SIG-M5 (cell line): ENCODE measurements at places on chromosomes 3 and 15.

DNA sequence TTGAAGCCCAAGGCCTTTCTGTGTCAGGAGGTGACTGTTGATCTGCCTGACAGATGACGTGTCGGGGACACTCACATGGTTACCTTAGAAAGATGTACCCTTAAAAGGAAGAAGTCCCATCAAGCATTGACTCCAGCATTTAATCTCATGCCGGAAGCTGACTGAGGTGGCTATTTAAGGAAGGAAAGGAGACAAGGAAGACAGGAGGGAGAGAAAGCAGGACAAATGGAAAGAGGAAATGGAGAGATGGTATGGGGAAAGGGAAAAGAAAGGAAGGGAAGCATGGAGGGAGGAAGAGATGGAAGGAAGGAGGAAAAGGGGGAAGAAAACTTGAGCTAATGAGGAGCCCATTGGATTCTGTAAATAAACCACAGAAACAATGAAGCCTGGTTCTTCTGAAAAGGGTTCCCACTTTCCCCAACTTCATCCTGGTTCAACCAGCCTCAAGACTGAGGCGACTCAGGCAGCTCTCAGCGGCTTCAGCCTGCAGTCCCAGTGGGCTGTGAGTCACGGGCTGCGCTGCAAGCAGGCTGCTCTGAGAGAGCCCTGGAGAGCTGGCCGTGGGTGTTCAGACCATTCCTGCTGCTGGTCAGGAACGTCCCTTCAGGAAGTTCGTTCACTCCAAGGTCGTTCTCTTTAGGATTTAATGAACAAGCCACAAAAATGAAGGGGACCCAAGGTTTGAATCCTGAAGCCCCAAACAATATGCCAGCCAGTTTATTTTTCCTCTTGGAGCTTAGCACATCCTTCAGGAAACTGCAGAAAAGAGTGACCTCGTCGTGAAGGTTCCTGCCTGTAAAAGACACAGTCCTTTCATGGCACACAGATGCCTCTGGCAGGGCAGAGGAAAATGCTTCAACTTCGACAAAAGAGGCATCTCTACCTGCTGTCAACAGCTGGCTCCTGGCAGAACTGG is 69.6 kb upstream of the THBS1 start:
- no peak for DNase-seq

- DNase-seq, result no peak
Observed at GRCh38 chr3:37107846-37108245, 66.5 kb downstream of the LRRFIP2 start.

DNA sequence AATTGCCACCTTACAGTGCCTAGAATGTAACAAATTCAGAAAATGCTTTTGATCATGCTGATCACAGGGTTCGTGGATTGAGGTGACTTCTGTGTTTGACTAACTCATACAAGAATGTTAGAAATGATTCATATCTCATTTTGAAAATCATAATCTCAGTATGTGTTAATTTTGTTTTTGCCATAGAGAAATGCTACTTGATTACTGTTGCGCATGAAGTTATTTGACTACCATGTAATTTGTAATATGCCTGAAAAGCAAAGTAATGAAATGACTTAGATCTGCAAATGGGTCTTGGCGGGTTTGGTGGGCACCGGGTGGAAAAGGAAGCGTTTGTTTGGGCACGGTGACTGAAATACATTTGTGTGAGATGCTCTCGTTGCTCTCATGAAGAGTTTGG is 173.6 kb upstream of the BHLHE40 start:
- no peak for DNase-seq

DNA sequence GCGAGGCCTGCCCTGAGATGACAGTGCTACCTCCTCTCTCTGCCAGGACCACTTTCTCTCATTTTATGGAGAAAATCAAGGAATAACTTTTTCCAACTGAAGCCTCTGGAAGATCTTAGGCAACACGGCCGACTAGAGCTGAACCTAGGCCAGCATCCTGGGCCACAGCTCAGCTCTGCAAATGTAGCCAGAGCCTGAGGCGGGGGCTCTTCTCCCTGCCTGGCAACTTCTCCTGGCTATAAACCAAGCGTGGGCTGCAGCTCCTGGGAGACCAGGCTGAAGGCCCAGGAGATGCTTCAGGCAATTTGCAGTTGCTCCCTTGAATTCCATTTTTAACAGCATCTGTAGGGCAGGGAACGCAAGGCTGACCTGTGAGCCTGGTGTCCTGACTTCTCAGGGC is 74.9 kb downstream of the CEMIP start:
- DNase-seq, result no peak

DNA sequence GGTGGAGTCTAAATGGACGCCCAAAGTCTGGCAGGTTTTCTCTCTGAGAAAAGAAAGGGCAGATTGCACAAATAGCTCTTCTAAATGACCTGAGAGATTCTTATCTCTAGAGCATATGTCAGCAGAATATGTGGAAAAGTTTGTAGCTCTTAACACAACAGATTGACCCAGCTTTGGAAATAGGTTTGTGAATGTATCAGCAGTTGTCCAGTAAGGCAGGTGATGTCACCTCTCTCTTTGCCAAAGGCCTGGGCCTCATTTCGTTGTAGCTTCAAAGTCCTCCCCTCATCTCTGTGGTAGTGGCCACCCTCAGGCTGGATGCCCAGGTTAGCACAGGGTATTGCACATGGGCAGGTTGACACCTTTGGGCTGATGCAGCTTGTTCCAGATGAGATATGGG is 36.0 kb downstream of the PDIA5 start:
- DNase-seq, result no peak

- DNase-seq, result no peak
Observed at GRCh38 chr15:85030301-85030929, 48.8 kb downstream of the PDE8A start.

DNA sequence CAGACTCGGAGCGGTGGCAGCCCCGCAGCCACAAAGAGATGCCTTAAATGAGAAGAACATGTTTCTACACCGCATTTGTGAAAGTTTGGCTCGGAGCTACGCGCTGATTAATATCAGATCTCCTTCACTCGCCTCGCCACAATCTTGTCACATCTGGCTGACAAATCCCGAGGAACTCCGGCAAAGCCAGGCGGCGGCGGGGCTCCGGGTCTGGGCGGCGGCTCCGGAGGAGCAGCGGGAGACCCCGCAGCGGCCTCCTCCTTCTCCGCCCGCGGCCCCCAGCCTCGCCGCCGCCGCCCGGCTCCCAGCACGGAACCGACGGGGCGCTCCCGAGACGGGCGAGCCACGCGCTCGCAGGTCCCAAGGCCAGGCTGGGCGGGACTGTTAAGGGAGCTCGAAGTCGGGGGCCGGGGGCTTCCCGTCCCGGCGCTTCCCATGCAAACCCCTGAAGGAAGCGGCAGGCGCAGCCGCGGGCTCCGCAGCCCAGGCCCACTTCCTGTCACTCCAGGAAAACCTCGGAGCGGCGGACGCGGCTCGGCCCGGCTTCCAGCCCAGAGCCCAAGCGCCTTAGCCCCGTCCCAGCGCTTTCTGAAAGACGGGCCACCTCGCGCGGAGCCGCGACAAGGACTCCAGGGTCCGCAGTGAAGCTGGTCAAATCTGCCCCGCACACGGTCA is 1.2 kb downstream of the BNC1 start:
- no peak for DNase-seq

- DNase-seq, result no peak
Observed at GRCh38 chr3:98670020-98670419, 76.6 kb upstream of the CPOX start.

DNA sequence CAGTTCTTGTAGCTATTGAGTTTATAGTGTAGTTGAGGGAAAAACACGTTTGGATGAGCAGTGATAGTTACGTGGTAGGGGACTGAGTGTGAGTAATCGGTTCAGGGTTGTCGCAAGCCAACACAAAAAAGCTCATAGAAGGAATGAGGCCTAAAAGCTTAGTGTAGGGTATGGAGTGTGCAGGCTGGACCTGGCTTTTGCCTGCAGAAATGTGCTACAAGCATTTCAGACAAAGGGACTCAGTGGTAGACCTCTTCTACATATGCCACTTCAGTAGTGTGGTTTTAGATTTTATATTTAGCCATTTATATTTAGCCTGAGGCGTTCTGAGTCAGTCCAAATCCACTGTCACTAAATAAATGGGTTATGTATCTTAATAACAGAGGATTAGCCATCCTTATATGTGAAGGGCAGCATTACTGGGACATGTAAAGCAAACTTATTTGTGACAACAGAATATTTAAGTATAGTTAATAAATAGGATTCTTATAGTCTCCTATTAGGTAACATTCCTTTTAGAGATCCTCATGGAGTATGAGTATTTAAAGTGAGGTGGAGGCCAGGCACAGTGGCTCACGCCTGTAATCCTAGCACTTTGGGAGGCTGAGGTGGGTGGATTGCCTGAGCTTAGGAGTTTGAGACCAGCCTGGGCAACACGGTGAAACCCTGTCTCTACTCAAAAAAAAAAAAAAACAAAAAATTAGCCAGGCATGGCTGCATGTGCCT is 21.8 kb downstream of the ATP2C1 start:
- DNase-seq, result no peak

GRCh38 chr15:34657469-34658127 is 74.1 kb upstream of the GOLGA8B start:
- no peak for DNase-seq

- no peak for DNase-seq
Observed at GRCh38 chr3:49416867-49417266, 4.6 kb downstream of the TCTA start.

DNA sequence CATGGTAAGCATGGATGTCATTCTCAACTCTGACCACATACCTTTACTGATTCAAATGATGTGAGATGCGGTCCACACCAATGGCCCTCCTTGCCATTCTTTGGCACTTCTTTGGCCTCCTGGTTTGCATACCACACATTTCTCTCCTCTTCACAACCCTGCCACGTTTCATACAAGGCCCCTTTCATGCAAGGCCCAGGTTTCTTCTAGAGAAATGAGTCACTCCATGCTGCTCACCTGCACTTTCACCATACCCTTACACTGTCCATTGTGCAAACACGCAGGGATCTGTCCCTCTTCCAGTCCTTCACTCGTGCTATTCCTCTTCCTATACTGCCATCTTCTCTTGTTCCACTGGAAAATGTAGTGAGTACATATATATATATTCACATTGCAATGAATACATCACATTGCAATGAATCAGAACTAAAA is 24.4 kb upstream of the SLC24A5 start:
- DNase-seq, result no peak

DNA sequence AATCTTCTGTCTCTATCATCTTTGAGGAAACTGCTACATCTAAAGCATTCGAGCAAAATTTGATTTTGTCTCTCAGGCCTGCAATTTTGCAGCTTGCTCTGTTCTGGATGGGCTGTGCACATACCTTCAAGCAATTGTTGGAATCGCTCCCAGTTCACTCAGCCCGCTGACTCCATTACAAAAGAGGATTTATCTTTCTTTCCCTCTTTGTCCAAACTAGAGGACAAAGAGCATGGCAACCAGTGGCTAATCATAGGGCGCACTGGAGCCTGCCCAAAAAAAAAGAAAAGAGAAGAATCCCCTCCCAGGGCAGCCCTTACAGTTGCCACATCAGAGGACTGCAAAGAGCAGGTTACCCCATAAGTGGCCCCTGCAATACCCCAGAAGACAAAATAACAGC is 49.0 kb upstream of the DUT start:
- DNase-seq, result no peak

DNA sequence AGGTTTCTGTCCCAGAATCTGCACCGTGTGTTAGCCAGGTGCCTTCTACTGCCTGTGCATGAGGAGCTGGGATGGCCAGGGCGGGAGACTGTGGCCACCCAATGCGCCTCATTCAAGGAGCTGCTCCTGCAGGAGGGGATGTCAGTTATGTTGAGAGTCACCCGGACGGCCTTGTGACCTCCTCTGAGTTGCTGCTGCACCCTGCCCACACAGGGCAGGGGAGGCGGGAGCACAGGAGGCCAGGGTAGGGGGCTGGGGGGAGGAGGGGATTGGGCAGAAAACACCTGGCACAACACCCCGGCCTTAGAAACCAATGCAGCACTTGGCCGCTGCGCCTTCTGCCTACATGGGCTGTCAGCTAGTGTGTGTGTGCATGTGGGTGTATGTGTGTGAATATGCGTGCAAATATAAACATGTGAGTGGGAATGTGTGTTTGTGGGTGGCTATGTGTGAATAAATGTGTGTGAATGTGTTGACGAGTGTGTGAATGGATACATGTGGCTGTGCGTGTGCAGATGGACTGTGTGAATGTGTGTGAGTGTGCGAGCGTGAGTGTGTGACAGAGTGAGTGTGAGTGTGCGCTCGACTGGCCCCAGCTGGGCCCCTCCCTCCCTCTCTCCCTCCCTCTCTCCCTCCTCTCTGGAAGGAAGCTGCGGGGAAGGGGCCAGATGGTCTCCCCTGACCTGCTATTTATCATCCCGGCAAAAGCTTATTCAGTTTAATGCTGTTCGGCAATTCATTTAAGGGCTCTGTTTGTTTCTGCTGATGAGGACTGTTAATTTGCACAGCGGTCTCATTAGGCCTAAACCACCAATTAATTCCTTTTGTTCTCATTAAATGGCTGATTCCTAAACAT is 106.9 kb downstream of the TLE3 start:
- no peak for DNase-seq

DNA sequence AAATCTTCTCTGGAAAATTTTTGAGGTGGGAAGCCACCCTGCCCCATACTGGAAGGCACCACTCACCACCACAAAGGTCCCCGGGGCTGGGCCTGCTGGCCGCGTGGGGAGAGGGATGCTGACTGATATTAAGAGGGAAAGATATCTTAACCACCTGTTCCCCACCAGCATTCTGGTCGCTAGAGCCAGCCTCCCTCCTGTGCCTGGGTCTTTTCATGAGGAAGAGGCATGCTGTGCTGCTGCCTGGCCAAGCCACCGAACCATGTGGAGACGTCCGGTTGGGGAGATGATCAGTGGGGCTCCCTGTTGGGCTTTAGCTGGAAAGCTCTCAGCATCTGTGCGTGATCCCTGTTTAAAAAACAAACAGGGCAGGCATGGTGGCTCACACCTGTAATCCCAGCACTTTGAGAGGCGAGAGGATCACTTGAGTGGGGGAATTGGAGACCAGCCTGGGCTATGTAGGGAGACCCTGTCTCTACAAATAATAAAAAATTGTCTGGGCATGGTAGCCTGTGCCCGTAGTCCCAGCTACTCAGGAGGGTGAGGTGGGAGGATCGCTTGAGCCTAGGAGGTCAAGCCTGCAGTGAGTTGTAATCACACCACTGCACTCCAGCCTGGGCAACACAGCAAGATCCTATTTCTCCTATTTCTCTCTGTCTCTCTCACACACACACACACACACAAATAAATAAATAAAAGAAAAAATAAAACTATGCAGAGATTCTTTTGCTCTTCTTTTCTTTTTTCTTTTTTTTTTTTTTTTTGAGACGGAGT is 1.0 kb downstream of the KLHL18 start:
- no peak for DNase-seq

DNA sequence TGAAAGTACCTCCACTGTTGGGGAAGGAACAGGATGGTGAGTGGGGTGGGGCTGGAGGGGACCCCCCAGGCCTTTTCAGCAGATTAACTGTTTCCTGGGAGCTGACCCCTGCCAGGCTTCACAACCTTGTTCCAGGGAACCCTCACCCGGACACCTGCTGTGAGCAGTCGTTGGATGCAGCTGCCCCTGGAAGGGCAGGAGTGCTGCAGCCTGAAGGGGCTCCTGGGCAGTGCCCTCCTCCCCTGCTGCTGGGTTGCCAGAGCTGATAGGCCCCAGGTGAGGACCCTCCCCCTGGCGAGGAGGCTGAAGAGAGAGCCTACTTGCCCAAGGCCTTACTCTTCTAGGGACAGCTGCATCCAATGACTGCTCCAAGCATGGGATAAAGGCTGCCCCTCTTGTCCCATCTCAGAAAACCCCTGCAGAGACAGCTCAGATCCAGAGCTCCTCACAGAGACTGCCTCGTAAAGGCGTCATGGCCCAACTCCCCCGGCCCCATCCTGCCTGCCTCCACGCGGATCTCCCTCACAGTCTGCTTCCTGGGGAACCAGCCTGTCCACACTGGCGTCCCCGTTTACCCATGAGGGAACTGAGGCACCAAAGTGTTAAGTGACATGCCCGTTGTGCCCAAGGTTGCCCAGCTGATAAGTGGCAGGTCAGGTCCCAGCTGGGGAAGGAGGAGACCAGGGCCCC is 193.4 kb upstream of the LINGO1 start:
- no peak for DNase-seq
